ENCODE measurements at places on chromosomes 13 and 19.

DNA sequence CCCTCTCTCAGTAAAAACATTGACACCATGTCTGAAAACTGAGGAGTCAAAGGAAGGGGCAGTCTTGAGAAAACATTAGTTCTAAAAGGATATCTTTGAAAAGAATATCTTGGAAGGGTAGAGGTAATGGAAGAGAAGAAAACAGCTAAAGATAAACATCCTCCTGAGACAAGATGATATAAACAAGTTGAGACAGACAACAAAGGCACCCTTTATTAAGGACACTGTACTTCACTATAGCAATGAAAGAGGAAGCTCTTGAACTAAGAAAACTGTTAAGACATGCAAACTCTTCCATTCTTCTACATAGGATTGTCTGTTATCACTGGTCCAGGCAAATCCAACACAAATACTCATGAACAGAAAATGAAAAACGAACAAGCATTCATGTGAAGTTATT, 46.3 kb downstream of the MTMR6 start:
- DNase-seq = no peak

- no peak for DNase-seq
Measured at GRCh38 chr13:36108342-36108741, 22.8 kb downstream of the DCLK1 start.

GRCh38 chr19:14814982-14815652, 19.9 kb downstream of the OR7A5 start:
- no peak for DNase-seq

GRCh38 chr13:31848621-31849020, 109.3 kb downstream of the RXFP2 start:
- no peak for DNase-seq

- no peak for DNase-seq
Measured at GRCh38 chr13:29339386-29340272, 255.9 kb downstream of the SLC7A1 start.

DNA sequence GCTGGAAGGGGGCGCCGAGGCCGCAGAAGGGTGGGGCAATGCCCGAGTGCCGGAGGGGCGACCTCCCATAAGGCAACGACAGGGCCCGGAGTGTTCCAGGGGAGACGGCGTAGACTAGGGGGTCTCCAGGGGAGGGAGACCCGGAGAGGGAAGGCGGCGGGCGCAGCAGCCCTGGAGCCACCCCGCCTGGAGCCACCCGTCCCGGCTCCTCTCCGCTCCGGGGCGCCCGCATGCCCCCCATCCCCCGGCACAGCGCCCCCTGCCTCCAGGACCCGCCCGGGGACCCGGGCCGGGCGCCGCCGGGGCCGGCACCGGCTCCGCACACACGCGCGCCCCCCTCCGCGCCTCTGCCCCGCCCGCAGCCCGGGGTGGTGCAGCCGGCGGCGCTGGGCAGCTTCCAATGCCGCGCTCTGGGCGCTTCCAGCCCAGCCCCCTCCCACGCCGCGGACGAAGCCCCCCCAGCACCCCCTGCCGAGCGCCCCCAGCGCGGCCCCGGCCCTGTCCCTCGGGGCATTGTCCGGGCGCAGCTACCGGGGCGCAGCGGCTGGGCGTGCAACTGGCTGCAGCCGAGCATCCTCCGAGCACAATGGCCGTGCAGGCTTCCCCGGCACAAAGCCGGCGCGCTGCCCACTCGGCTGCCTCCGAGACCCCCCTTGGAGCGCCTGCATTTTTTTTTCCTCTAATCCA, 519 bp downstream of the PTPRS start:
- DNase-seq = no peak

GRCh38 chr19:3766520-3766919, 4.0 kb downstream of the MRPL54 start:
- no peak for DNase-seq

DNA sequence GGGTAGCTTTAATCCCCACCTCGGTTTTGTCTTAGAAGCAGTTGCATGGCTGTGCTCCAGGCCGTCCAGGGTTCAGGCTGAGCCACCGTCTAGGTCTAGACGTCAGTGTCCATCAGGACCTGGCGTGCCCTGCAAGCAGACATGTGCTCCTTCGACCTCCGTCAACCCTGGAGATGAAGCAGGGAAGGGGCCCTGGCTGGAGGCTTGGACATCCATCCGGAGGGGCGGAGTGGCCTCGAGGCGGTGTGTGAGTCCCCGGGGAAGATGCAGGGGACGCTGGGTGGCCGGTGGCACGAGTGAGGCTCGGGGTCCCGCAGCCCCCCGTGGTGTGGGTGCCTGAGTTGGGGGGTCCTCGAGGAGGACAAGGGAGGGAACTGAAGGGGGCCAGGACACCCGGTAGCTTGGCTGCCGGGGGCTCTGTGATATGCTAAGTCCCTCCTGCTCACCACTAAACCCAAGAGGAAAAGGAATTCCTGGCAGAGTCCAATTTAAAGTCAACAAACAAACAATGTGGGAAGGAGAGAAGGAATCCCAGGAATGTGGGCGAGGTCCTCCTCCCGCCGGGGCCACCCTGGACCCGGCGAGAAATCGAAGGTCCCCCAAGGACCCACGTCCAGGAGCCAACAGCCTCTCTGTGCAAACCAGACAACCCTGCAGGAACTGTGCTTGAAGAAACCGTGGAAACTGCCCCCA, 14.9 kb upstream of the PTBP1 start:
- DNase-seq = no peak

- DNase-seq = no peak
Measured at GRCh38 chr13:93325303-93326233, 99.0 kb downstream of the GPC6 start.

GRCh38 chr13:36866232-36866631, 47.2 kb downstream of the RFXAP start:
- no peak for DNase-seq

DNA sequence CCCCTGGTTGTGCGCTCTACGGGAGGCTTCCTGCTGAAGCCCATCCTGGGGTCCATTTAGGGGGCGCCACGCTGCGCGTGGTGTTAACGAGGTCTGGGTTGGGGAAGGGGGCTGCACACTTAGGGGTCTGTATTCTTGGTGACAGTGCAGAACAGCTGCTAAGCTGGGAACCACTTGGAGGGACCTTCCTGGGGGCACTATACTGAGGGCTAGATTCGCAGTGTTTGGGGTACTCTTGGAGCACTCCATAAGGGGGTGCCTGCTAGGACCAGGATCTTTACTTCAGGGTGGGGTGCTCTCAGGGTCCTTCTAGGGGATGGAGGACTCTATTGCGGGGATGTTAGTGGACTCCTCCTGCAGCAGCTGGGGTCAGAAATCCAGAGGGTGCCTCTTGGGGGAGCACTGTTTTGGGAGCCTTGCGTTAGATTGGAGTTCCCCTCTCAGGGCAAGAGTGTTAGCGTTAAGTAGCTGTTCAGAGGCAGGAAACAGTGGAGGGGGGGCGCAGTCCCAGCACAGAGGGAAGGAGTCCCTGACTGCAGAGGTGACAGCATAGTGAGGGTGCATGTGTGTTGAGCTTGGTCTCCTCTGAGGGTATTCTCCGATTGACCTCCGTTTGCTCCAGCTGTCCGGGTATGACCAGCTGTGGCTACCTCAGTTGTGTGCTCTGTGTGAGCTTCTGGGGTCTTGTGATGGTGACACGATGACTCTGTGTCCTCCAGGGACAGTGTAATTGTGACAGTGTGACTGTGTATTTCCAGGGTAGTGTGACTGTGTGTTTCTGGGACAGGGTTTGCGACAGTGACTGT, 1.1 kb downstream of the PDE4A start:
- no peak for DNase-seq

DNA sequence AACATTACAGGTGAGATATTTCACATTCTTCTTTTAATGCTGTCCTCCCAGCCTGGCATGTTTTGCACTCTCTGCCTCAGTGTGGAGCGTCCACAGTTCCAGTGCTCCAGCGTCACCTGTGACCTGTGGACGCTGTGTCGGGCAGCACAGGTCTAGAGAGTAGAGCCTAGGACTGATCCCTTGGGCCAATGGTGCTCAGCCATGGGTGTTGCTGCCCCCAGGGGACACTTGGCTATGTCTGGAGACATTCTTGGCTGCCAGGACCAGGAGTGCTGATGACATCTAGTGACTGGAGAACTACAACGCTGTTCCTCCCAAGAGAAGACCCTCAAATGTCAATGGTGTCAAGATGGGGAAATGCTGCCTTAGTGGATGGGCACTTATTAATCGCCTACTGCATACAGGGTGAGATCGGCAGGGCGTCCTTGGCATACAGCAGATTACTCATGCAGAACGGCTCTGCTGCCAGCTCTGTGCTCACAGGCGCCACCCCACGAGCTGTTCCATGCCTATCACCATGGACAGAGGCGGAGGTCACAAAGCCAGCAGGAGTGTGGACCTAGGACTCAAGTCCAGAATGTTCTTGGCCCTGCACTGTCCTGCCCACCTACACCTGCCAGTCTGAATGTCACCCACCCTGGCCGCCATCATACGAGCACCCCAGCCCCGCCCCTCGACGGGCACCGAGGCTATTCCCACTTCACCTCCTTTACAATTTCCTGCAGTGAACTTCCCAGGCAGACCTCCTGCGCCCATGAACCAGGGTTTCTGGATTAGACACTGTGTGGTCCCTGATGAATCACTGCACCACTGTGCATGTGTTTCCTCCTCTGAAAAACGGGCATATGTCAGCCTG, 13.9 kb upstream of the MADCAM1 start:
- DNase-seq = no peak

- DNase-seq = no peak
Measured at GRCh38 chr13:61187471-61187870, 228.2 kb downstream of the PCDH20 start.

- no peak for DNase-seq
Measured at GRCh38 chr13:112325920-112326645, 50.1 kb upstream of the SPACA7 start.

GRCh38 chr13:112969692-112970338, 801 bp downstream of the MCF2L start:
- DNase-seq = no peak

- DNase-seq = no peak
Measured at GRCh38 chr19:17721111-17721628, 1.9 kb downstream of the MAP1S start.

- DNase-seq = no peak
Measured at GRCh38 chr19:13492128-13492527, 14.2 kb downstream of the CACNA1A start.

GRCh38 chr19:14476327-14476672, 1.1 kb upstream of the PTGER1 start:
- DNase-seq = no peak

DNA sequence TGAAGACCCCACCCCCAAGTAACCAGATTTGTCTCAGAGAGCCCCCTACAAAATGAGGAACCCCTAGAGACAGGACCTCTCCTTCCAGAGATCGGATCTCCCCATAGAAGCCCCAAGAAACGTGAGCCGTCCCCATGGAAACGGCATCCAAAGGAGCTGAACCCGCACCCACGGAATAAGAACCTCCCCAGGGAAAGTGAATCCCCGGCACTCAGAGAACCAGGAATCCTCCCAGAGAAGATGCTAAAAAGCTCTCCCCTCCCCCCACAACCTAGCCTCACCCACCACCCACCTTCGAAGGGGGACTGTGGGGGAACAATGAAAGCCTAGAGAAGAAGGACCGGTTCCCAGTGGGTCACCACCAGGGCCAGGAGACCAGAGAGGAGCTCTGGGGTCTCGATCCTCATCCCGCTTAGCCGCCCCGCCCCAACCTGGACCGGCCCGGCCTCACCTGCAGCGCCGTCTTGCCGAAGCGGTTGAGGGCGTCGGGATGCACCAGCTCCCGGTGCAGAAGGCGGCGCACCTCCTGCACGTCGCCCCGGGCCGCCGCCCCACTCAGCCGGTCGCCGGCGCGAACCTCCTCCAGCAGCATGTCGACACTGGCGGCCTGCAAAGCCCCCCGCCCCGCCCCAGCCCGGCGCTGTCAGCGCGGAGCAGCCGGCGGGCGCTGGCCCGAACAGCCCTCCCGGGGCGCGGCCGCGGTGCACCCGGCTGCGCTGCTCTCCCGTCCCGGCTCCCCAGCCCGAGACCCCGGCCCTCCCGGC, 535 bp downstream of the CDKN2D start:
- DNase-seq = no peak

GRCh38 chr13:19960653-19960976, 2.1 kb downstream of the ZMYM2 start:
- DNase-seq = no peak

- DNase-seq = peak; percentile 34
Measured at GRCh38 chr13:41311406-41312175, 524 bp downstream of the NAA16 start.

GRCh38 chr19:9721861-9722260, 46.7 kb downstream of the ZNF846 start:
- DNase-seq = no peak

DNA sequence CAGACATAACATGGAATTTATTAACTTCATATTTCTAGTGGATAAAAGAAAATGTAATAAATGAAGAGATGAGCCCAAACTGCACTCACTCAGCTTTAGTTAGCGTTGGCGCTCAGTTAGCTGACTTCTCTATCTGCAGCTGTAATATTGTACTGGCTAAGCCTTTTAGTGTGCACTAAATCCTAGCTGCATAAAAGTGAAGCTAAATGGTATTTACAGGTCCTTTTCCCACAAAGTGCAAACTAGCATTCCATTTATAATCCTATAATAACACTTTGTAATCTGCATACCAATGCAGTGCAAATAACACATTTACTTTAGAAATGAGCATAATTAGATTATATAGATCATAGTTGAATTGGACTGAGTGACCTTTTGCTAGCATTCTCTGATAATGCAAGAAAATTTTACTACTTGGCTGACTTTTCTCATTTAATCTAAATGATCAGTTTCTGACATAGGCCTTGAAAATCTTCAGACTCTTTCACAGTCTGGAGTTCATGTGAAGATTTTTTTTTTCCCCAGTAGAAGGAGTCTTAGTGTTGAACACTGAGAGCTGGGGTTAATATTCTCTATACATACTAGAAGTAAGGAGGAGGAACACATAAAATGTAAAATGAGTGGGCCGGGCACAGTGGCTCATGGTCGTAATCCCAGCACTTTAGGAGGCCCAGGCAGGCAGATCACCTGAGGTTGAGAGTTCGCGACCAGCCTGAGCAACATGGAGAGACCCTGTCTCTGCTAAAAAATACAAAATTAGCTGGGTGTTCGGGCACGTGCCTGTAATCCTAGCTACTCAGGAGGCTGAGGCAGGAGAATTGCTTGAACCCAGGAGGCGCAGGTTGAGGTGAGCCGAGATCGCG, 1426.4 kb downstream of the PCDH9 start:
- no peak for DNase-seq

GRCh38 chr19:1893791-1894190, 8.5 kb upstream of the ABHD17A start:
- DNase-seq = no peak

GRCh38 chr19:55626350-55626749, 2.0 kb upstream of the ZNF784 start:
- peak; percentile 41 for DNase-seq

- DNase-seq = no peak
Measured at GRCh38 chr13:96052656-96053002, 572 bp downstream of the UGGT2 start.

- no peak for DNase-seq
Measured at GRCh38 chr19:48497728-48498594, 13.7 kb downstream of the LMTK3 start.

- DNase-seq = no peak
Measured at GRCh38 chr13:42380420-42381164, 108.6 kb downstream of the AKAP11 start.

- DNase-seq = peak; percentile 18
Measured at GRCh38 chr13:30865123-30866049, 40.7 kb upstream of the MEDAG start.

- DNase-seq = no peak
Measured at GRCh38 chr19:10478476-10478875, 24.7 kb downstream of the KEAP1 start.

GRCh38 chr13:100490692-100491091, 97.9 kb downstream of the GGACT start:
- no peak for DNase-seq

Measured in stimulated activated CD4-positive, alpha-beta T cell treated with anti-CD3 and anti-CD28 coated beads, TNF-alpha, amount 100 ng/mL, for 4 hours (primary cell).